ENCODE measurements at places on chromosomes 2 and 18.

DNA sequence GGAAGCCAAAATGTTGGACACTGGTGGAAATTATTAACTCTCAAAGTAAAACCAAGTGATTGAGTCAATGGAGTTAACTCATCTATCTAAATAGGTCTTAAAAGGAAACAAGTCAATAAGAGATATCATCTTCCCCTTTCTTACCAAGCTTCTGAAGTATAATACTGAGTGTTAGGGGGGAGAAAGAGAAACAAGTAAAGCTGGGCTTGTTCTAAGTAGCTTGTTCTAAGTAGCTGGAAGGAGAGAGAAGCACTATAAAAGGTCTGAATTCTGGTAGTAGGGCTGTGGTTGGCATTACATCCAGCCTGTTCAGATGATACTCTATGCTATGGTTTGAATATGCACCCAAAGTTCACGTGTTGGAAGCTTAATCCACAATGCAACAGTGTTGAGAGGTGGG is 26.8 kb downstream of the YES1 start:
- no peak for DNase-seq

DNA sequence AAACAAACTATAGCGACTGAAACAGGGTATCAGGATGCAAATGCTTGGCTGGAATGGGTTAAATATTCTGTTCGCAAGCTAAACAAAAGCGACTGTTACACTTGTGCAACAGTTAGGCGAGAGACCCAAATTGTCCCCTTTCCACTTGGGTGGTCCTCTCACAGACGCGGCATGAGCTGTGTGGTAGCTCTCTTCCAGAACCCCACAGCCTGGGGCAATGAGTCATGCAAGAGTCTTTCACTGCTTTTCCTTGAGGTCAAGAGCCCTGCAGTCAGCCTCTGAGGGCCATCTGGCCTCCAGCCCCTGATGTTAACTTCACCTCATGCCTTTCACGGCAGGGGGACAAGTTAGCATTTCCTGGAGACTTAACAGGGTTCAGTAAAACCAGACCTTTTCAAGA is 25.7 kb downstream of the SULT1C4 start:
- no peak for DNase-seq

DNA sequence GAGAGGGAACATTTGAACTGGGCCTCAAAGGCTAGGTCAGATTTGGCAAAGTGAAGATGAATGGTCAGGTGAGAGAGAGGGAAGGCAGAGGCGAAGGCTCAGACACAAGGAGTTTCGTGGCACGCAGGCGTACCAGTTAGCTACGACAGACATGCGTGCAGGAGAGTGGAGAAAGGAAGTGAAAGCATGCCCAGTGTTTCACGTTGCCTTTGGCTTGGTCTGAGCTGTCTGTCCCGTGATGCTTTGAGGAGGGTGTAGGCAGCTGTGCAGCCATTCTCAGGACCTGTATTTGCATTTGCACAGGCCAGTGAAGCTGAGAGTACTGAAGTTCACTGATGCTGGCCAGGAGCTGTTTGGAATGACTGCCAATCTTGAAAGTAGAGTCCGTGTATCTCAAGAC is 69.5 kb downstream of the HNRNPLL start:
- DNase-seq, result no peak

DNA sequence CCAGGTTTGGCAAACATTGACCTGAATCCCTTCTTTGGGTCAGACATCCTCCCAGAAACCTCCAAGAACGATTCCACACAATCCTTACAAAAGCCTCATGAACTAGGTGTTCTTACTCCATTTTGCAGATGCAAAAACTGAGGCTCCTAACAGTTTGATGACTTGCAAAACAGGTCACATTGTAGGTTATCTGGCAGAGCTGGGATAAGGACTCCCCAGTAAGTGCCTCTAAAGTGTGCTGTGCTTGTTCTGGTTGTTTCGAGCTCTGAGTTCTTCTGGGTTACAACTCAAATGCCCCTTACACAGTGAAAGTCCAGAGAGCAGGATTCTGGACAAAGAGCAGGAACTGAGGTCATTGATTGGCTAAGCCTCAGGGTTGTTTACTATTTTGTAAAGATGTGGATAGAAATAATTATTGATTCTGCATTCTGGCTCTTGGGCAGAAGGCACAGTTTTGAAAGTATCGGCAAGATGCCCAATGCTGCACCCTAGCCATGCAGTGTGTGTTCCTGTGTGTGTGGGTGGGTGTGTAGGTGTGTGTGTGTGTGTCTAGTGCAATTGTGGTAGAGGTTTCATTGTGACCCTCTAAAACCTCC is 17.0 kb upstream of the IGFBP2 start:
- no peak for DNase-seq

DNA sequence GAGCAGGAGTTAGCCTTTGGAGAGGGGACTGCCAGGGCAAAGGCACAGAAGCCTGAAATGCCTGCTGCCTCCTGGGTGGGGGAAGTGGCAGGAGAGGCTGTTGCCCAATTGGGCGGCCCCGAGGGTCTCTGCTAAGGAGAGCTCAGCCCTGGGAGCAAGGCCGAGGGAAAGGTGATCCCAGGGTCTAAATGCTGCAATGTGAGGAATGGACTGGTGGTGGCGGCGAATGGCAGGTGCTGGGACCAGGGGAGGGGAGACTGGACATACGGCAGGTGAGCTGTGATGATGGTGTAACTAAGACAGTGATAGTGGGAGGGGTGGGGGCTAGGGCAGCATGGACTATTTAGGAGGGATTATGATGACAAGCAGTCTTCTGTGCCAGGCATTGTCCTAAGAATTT is 104.0 kb downstream of the DYSF start:
- DNase-seq, result no peak

DNA sequence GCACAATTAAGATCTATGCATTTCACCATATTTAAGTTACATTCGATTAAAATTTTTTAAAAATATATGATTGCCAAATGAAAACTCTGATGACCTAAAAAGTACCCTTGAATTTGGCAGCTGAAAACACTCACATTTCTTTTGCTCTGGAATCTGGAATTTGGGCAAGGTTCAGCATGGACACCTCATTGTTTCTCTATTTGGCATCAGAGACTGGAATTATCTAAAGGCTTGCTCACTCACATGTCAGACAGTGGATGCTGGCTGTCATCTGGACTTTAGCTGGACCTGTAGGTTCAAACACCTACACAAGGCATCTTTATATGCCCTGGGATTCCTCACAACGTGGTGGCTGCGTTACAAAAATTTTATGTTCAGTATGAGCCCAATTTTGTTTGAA is 16.1 kb downstream of the MBOAT2 start:
- DNase-seq, result no peak

- DNase-seq, result no peak
Measured at GRCh38 chr2:30385327-30385726, 61.7 kb upstream of the LCLAT1 start.

- no peak for DNase-seq
Measured at GRCh38 chr18:75203416-75204268, 5.3 kb downstream of the PTGR3 start.

GRCh38 chr18:48705531-48705930 is 166.7 kb downstream of the CTIF start:
- no peak for DNase-seq

GRCh38 chr2:173037245-173038120 is 38.2 kb upstream of the MAP3K20 start:
- no peak for DNase-seq

GRCh38 chr2:12330916-12331315 is 385.8 kb upstream of the TRIB2 start:
- DNase-seq, result no peak

GRCh38 chr2:112633708-112634107 is 12.0 kb upstream of the SLC20A1 start:
- no peak for DNase-seq

- DNase-seq, result no peak
Measured at GRCh38 chr2:199907008-199907714, 3.9 kb upstream of the C2orf69 start.

DNA sequence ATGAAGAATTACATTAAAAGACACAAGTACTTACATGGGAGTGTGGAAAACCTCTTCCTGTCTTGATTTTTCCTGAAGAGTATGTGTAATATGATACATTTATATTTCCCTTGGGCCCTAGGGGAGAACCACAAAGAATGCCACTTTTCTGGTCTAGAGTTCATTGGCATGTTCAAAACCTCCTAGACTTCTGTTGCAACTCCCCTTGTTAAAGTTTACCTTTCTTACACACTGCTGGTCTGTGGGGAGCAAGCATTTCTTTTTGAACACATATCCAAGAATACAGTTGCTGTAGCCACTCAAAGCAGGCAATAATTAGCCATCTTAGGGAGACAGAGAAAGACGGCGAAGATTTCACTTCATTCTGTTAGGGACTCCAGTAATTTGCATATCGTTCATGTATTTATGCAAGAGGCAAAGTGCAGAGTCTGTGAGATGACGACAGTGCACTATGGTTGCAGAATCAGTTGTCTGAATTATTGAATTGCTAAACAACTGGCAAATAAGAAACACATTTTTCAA is 103.5 kb downstream of the NOL4 start:
- DNase-seq, result no peak

GRCh38 chr2:64214281-64215115 is 70.3 kb upstream of the PELI1 start:
- no peak for DNase-seq

- no peak for DNase-seq
Measured at GRCh38 chr2:157764386-157764785, 111.7 kb downstream of the ACVR1 start.

DNA sequence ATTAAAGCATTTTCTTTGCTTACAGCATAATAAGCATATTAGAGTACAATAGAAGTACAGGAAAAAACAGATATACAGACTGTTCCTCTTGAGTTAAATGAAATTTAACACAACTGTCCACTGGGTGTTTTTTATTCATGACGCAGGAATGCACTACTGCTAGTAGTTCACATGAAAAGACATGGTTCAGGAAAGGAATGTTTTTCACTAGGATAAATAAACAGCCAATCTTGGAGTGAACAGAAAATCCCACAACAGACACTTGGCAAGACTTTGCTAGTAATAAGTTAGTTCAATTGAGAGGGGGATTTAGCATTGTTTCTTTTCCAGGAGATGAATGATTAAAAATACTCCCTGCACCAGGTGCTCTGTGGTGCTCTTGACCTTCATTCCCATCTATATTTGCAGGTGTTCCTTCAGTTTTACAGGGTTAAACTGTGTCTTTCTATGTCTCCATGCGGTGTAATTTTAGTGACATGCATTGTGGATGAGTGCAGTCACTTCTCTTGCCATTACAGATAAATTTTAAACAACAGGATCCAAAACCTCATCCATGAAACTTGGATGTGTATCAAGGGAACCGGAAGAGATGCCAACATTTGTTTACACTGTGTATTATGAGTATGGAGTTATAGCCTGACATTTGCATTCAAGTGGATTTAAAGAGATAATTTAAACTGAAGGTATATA is 796.6 kb downstream of the DSC3 start:
- no peak for DNase-seq

- DNase-seq, result no peak
Measured at GRCh38 chr2:120661551-120661950, 74.1 kb upstream of the GLI2 start.

DNA sequence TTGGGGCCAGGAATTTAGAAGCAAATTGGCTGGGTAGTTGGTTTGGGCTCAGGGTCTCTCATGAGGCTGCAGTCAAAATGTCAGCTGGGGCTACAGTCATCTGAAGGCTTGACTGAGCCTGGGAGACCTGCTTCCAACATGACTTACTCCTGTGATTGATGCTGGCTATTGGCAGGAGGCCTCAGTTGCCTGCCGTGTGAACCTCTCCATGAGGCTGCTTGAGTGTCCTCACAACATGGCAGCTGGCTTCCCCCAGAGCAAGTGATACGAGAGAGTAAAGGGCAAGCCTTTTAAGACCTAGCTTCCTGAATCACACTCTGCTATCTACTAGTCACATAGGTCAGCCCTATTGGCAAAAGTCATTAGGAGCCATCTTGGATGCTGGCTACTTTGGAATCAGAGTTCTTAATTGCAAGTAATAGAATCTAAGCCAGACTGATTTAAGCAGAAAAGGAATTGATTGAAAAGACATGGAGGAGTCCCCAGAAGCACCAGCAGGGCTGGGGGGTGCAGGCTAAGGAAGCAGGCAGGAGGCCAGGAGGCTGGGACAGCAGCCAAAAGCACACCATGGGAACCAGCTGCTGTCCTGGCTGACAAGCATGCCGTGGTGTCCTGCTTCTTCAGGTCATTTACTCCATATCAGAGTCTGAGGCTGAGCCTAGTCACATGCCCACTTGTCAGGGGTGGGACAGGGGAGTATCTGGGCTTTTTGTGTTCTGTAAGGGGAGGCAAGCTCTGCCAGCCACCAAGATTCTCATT is 7.8 kb upstream of the GIGYF2 start:
- DNase-seq, result no peak

GRCh38 chr2:5911718-5912117 is 219.5 kb downstream of the SOX11 start:
- DNase-seq, result no peak

DNA sequence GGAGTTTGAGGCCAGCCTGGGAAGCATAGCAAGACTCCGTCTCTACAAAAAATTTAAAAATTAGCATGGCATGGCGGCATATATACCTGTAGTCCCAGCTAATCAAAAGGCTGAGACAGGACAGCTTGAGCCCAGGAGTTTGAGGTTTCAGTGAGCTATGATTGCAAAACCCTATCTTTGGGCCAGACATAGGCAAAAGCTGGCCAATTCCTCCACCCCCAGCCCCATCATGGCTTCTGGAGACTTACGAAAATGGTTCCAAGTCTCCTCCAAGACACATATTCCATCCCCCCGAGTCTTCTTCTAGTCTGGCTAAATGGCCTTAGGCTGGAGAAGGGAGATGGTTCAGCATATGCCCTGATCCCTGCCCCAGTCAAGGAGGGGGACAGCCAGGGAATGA is 172.8 kb upstream of the HAAO start:
- DNase-seq, result no peak

DNA sequence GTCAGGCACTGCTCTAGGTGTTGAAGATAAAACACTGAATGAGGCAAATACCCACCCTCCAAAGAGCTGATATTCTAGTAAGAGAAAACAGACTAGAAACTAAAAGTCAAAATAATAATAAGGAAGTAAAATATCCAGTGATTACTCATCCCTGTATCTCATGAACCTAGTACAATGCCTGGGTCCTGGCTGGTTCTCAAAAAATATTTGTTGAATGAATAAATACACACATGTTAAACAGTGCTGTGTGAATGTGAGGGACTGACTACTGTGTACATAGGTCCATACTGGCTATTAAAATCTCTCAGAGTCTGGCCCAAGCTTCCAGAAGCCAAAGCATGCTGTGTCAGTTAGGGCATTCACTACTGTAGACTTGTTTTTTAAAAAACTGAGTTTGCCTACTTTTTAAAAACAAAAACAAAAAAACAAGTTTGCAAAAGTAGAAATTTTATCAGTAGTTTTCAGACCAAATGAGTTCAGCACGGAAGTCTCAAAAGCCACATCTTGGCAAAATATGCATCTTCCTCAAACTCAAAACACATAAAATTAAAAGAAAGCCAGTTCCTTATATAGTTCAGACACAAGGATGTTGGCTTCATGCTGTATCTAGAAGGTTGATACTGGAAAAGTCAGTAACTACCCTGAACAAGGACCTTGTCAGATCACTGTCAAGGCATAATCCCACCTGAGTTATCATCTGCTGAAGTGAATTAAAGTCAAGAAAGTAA is 136.2 kb downstream of the THADA start:
- DNase-seq, result no peak

- DNase-seq, result no peak
Measured at GRCh38 chr18:32588191-32588590, 117.5 kb upstream of the GAREM1 start.

- DNase-seq, result peak; percentile 31
Measured at GRCh38 chr2:231557571-231558217, 27.4 kb upstream of the NMUR1 start.

- peak; percentile 29 for DNase-seq
Measured at GRCh38 chr2:120735746-120736170, at the start of gene GLI2. TSS of gene GLI2 (plus strand) at chr2:120735868. CDS start at chr2:120797321, 61,453 bp downstream.

GRCh38 chr2:176934869-176935415 is 277.7 kb upstream of the HNRNPA3 start:
- no peak for DNase-seq
